Right lobe of liver (tissue), 6 donors: ENCODE measurements at places on chromosomes 11 and 22. TPM values are rescaled to one million over a fixed set of nuclear protein-coding genes. Genes with fewer than 3 reads are reported as not detected.

BCO2 gene
- 63.7 TPM for total RNA-seq

- no peaks in the 10 kb centered on the region for H3K4me1 ChIP-seq
- H3K27me3 ChIP-seq: no peaks in the 10 kb centered on the region
- no peaks in the 10 kb centered on the region for H3K36me3 ChIP-seq
Observed at GRCh38 chr11:118998822-118999221, 884 bp downstream of the CENATAC start.

- DNase-seq: no peak
- no peak overlapping the region for H3K27ac ChIP-seq
- no peak overlapping the region for H3K4me3 ChIP-seq
- H3K36me3 ChIP-seq: no peaks in the 10 kb centered on the region
Observed at GRCh38 chr22:20011123-20011992, 5.3 kb downstream of the ARVCF start.

DNA sequence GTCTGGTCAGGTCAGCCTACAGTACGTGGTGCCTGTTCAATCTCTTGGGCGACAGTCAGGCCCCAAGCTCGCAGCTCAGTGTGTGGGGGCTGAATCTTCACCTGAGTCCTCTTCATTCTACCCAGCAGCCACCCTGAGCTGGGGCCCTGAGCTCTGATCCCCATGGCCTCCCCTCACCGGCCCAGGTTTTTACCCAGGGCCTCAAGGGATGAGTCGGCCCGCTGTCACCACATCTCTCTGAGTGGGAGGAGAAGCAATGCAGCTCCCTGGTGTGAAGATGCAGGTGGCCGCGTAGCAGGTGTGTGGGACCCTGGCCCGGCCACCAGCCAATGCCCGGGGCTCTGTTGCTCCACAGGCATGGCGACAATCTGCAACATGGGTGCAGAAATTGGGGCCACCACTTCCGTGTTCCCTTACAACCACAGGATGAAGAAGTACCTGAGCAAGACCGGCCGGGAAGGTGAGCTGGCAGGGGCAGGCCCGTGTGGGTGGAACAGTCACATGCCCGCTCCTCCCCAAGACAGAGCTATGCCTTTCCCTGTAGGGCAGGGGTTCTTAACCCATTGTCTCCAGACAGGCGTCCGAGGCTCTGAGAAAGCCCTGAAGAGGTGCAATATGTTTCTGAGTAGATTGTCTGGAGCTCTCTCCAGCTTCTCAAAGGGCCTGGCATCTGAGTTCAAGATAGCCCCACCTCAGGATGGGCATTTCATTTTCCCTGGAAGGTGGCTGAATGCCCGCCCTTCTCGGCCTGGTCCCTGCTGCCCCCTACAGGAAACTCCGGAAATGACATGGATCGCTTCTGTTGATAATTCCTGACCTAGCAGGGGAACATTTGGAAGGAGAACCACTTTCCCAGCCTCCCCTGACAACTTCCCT is 26.9 kb downstream of the POLR3H start:
- no peaks in the 10 kb centered on the region for H3K27me3 ChIP-seq
- H3K4me1 ChIP-seq: peaks cover 6% of the 10 kb centered on the region

DNA sequence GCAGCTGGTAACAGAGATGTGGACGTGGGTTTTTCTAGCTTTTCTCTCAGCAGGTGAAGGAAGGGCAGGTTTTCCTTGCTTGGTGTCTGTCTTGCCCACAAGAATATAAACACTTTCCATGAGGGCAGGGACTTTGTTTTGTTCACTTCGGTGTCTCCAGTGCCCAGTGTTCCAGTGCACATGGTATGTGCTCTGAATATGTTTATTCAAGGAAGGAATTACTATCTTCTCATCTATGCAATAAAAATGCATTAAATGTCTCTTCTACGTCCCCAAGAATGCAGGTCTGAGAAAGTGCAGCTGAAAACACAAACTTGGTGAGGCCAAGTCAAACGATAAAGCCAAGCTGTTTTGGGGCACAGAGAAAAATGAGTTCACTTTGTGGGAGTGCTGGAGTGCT is 56.3 kb upstream of the PLET1 start:
- H3K4me1 ChIP-seq: peaks cover 24% of the 10 kb centered on the region
- no peak overlapping the region for H3K4me3 ChIP-seq
- H3K36me3 ChIP-seq: no peaks in the 10 kb centered on the region
- DNase-seq: no peak

GRCh38 chr22:32144496-32145274 is 14.4 kb downstream of the C22orf42 start:
- no peaks in the 10 kb centered on the region for H3K27me3 ChIP-seq
- H3K4me3 ChIP-seq: no peak overlapping the region
- H3K27ac ChIP-seq: no peak overlapping the region
- H3K4me1 ChIP-seq: no peaks in the 10 kb centered on the region
- DNase-seq: no peak

COX8A gene
- total RNA-seq: 321 TPM

GP1BB gene
- 1.3 TPM for total RNA-seq

DNA sequence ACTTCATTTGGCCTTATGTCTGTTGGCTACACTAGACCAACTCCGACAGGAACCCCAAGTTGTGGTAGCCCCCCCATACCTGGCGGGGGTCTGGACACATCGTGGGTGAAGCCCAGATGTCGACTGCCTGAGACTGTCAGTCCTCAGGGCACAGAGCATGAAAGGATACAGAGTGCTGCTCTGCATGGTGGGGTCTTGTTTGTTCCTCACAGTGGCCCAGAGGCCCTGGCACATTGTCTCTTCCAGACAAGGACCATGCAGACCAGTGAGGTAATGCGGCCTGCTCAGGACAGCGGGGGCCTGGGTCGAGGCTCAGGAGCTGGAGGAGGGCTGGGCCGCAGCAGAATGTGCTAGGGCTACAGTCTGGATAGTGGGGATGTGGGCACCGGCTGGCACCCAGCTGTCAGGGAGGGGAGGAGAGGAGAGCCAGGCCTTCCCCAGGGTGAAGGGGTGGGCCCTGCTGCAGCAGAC is 14.6 kb downstream of the CAPN5 start:
- DNase-seq: no peak
- peaks cover 26% of the 10 kb centered on the region for H3K4me1 ChIP-seq
- H3K27me3 ChIP-seq: no peaks in the 10 kb centered on the region
- H3K27ac ChIP-seq: no peak overlapping the region
- H3K36me3 ChIP-seq: peaks cover 7% of the 10 kb centered on the region

DNA sequence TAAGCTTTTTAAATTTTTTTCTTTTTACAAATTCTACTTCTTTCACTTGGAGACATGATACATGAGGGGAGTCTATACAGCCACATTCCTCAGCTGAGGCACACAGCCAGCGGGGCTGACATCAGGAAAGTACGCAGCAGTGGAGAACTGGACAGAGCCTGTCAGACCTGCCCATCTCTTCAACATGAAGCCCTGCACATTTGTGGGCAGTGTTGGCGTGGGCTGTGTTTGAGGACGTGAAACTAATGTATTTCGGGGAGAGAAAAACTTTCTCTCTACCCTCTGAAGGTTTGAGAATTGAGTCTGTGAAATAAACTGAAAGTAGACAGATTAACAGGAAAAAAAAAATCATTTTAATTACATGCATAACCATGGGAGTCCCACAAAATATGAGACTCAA is 84.8 kb upstream of the HTATIP2 start:
- no peak for DNase-seq
- H3K27me3 ChIP-seq: no peaks in the 10 kb centered on the region
- H3K4me3 ChIP-seq: no peak overlapping the region
- H3K4me1 ChIP-seq: no peaks in the 10 kb centered on the region
- H3K36me3 ChIP-seq: no peaks in the 10 kb centered on the region
- no peak overlapping the region for H3K27ac ChIP-seq

WT1 gene
- not detected for total RNA-seq

UPK3A gene
- not detected for total RNA-seq

DNA sequence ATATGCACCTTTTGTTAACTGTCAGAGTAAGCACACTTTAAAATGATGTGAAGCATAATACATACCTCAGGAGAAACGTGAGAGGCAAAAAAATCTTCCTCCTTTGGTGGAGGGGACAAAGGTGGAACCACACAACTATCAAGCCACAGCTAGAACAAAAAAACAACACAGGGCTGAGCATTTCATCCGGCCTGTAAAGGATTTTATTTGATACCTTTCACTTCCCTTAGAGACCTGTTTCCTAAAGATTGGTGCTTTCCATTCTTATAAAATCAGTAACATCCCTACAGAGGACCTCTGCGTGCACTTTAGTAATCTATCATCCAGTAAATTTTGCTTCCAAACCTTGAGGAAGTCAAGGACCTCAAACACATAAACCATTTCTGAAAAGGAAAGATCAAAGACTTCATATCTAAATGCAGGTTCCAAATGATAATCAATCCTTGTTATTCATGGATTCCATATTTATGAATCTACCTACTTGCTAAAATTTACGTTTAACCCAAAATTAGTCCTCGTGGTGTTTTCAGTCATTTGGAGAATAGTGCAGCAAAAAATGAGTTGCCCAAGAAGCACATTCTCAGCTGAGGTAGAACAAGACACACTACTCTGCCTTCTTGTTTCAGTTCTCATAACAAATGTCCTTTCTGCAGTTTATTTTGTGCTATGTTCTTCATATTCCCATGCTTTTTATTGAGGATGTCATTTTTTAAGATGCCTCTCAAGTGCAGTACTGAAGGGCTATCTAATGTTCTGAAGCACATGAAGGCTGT is 22.7 kb downstream of the ARFGAP3 start:
- H3K4me3 ChIP-seq: no peak overlapping the region
- peaks cover 76% of the 10 kb centered on the region for H3K36me3 ChIP-seq
- DNase-seq: no peak

DTX4 gene
- total RNA-seq: 10.8 TPM

SLC29A2 gene
- total RNA-seq: 1.2 TPM

DNA sequence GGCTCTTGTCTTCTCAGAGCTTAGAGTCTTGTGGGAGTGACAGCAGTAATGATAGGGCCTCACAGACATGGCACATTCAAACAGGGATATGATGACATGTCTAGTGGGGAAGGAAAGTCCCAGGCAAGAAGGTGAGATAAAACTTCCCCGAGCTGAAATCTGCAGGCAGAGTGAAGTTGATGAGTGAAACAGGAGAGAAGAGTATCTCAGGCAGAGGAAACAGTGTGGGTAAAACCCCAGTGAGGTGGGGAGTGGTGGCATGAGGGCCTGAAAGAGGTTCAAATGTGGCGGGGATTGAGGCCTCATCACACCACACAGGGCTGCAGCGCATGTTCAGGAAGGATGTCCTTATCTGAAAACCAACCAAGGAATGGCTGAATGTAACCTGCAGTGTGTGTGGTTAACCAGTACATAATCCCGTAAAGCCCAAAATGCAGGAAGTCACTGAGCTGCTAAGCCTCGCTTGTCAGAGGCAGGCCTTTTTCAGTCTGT is 153.8 kb upstream of the E2F8 start:
- no peaks in the 10 kb centered on the region for H3K36me3 ChIP-seq
- no peak for DNase-seq
- no peak overlapping the region for H3K4me3 ChIP-seq
- no peak overlapping the region for H3K27ac ChIP-seq
- no peaks in the 10 kb centered on the region for H3K27me3 ChIP-seq

GRCh38 chr11:27618281-27618915 is 81.9 kb downstream of the BDNF start:
- H3K4me1 ChIP-seq: peaks cover 20% of the 10 kb centered on the region
- H3K36me3 ChIP-seq: no peaks in the 10 kb centered on the region
- no peak for DNase-seq
- H3K27ac ChIP-seq: no peak overlapping the region

OAF gene
- 251 TPM for total RNA-seq

- H3K4me1 ChIP-seq: no peaks in the 10 kb centered on the region
- no peak overlapping the region for H3K27ac ChIP-seq
- DNase-seq: no peak
- no peaks in the 10 kb centered on the region for H3K36me3 ChIP-seq
- no peaks in the 10 kb centered on the region for H3K27me3 ChIP-seq
Observed at GRCh38 chr11:83292709-83293456, 6.7 kb upstream of the CCDC90B start.

MS4A14 gene
- 0.87 TPM for total RNA-seq

KCNA4 gene
- not detected for total RNA-seq

DNA sequence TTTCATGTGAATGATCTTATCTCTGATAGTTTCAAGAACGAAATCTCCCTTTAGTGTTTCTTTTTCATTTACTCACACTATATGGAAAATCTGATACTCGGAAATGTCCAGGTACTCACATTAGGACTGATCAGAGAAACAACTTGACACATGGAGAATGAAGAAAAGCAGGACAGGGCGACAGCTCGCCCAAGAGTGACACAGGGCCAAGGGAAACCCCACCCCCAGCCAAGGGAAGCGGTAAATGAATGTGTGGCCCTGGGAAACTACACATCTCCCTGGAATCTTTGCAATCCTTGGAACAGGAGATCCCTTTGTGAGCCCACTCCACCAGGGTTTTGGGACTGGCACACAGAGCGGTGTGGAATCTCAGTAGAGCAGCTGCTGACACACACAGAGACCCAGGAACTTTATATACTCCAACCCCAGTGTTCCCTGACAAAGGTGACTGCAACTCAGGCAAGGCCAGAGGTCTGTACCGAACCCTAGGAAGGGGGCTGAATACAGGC is 303.7 kb upstream of the ARHGAP42 start:
- H3K27me3 ChIP-seq: no peaks in the 10 kb centered on the region
- no peak overlapping the region for H3K4me3 ChIP-seq
- H3K27ac ChIP-seq: no peak overlapping the region
- DNase-seq: no peak
- H3K4me1 ChIP-seq: no peaks in the 10 kb centered on the region
- H3K36me3 ChIP-seq: no peaks in the 10 kb centered on the region

GRCh38 chr11:125871391-125872137 is 15.9 kb upstream of the HYLS1 start:
- DNase-seq: no peak
- H3K4me1 ChIP-seq: no peaks in the 10 kb centered on the region
- no peaks in the 10 kb centered on the region for H3K36me3 ChIP-seq
- no peak overlapping the region for H3K4me3 ChIP-seq
- H3K27me3 ChIP-seq: no peaks in the 10 kb centered on the region
